ENCODE measurements at places on chromosomes 2 and 18.

GRCh38 chr2:240431271-240431660 lies 4.2 kb upstream of the GPC1 start:
- no peak for DNase-seq

DNA sequence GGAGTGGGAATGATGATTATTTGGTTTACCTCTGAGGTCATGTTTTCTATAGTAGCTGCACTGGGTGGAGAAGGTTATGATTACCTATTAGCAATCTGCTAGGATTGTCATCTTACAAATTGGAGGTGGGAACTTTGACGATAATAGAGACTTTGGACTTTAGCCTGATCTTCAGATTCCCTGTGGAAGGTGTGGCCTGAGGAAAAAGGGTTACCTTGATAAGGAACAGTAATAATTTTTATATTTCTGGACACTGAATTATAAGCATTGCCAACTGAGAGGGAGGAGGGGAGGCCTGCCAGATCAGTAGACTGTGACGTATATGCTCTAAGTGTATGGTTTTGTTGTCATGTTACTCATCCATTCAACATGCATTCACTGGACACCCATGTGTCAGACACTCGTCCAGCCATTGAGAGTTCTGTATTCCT lies 183.4 kb upstream of the FOSL2 start:
- DNase-seq = no peak

- no peak for DNase-seq
Measured at GRCh38 chr2:239946864-239947728, 78.0 kb downstream of the NDUFA10 start.

DNA sequence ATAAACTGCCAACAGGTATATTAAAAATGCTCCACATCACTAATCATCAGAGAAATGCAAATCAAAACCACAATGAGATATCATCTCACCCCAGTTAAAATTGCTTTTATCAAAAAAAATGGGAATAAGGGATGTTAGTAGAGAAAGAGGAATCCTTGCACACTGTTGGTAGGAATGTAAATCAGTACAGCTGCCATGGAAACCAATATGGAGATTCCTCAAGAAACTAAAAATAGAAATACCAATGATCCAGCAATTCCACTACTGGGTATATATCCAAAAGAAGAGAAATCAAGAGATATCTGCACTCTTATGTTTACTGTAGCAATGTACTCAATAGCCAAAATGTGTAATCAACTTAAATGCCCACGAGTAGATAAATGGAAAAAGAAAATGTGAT lies 40.6 kb downstream of the ZRANB3 start:
- no peak for DNase-seq

DNA sequence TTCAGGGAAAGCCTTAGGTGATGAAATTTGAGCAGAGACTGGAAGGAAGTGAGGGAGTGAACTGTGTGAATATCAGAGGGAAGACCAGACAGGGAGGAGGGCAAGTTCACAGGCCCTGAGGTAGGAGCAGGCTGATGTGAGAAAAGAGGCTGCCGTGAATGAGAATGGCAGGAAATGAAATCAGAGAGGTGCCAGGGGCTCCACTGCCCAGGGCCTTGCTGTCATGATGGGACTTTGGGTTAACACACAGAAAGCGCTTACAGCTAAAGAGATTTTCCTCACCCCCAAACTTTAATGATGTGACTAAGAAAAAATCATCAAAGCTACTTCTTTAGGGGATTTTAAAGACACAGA lies 53.8 kb downstream of the MARCHF4 start:
- no peak for DNase-seq

- no peak for DNase-seq
Measured at GRCh38 chr2:142675398-142675797, 202.1 kb upstream of the KYNU start.

GRCh38 chr18:30982285-30982992 lies 60.1 kb downstream of the DSC3 start:
- no peak for DNase-seq

DNA sequence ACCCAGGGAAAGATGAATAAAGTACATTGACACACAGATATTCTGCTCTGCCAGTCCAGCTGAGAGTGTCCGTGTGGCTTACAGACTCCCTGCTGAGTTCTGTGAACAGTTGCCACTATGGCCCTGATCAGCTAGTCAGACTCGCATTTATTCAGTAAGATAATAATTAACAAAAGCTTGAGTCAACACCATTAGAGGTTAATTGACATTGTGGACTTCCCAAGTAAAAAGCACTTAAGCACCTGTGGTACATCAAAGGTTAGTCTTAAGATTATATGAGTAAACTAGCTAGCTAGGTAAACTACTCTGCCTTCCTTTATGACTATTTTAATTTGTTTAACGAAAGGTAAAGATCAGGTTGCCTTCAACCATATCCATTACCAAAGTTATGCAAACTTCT lies 33.7 kb downstream of the ANKRD30B start:
- no peak for DNase-seq

- no peak for DNase-seq
Measured at GRCh38 chr18:13500869-13501542, 225.4 kb downstream of the FAM210A start.

GRCh38 chr2:64623242-64623850 lies 30.4 kb downstream of the SERTAD2 start:
- no peak for DNase-seq

DNA sequence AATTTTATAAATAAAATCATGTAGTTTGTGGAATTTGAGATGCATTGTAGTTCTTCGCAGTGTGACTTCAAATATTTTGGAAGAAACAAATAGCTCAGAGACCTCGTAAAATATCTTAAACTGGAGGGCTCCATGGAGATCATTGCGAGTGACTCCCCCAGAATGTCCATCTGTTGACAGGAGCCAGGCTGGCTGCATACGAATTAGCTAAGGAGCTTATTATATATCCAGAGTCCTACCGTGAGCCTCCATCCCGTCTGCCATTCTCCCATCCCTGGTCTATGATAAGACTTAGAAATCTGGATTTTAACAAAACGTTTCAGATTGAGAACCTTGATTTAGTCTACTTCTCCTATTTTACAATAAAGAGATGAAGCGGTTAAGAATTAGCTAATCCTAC lies 80.2 kb downstream of the MSH2 start:
- no peak for DNase-seq

Data from activated gamma-delta T cell treated with Interleukin-2 at 50 U/mL for 16 hours (primary cell).